ENCODE measurements at places on chromosomes 2 and 18.

- no peak for DNase-seq
These were observed 144.3 kb upstream of the TFPI start for GRCh38 chr2:187698374-187699110.

- peak; percentile 49 for DNase-seq
These were observed 34.8 kb downstream of the C1D start for GRCh38 chr2:68027959-68028358.

- no peak for DNase-seq
These were observed 117.3 kb upstream of the STON1 start for GRCh38 chr2:48412443-48413250.

DNA sequence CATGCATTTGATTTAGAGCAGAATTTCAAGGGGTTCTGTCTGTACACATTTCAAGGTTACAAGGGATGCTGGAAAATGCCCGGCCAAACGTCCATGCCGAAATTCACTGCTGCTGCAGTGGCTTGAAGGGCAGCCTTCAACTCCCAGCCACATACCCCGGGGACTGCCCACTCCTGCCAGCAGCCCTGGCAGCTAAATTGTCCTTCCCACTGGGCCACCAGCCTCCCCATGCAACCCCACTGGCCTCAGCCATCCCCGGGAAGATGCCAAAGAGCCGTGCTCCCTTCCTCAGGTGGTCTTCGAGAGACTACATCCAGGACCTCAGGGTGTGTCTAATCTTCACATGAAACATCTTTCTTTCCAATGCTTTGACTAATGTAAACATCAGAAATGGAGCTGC, 478.7 kb upstream of the MYT1L start:
- no peak for DNase-seq

- DNase-seq = peak; percentile 43
These were observed 207.1 kb downstream of the ZNF521 start for GRCh38 chr18:25144820-25145219.

DNA sequence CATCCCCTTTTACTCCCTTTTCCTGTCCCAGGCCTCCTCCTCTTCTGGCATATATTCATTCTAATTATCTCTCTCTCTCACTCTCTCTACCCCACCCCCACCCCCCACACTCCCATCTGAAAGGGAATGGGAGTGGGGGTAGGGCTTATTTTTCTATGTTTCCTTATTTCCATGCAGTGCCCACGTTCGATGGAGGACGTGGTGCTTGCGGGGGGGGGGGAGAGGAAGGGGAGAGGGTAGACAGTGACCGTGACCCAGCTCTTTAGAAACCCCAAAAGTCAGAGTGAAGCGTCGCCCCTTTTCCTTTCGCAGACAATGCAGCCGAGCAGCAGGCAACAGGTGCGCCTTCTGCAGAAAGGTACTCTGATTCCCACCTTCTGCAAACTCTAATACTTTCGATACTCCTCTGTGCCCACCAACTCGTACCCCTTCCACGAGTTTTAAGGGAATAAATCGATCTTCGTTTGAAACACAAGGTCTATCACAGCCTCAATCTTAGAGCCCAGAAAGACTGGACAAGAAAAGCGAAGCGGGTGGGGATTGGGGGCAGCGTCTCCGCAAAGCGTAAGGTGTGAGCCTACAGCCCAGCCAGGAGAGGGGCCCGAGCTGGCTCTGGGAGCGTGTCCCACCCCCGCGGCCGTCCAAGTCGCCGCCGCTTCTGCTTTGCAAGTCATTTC, 891 bp upstream of the NR4A2 start:
- no peak for DNase-seq

DNA sequence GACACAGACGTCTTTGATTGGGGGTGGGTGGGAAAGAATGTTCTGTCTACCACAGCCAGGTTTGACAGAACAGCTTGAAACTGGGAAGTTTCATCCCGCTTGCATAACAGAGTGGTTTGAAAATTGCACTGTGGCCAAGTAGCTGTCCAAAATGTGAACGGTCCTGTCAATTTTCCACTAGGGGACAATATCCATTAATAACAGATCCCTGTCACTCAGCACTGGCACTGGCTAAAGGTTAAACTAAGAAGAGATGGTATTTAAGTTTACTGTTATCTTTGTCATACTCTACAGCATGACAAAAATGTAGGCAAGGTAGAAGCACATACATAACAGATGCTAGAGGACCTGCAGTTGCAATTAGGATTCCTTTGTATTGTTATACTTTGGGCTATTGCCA, 55.6 kb upstream of the ACMSD start:
- DNase-seq = peak; percentile 61

DNA sequence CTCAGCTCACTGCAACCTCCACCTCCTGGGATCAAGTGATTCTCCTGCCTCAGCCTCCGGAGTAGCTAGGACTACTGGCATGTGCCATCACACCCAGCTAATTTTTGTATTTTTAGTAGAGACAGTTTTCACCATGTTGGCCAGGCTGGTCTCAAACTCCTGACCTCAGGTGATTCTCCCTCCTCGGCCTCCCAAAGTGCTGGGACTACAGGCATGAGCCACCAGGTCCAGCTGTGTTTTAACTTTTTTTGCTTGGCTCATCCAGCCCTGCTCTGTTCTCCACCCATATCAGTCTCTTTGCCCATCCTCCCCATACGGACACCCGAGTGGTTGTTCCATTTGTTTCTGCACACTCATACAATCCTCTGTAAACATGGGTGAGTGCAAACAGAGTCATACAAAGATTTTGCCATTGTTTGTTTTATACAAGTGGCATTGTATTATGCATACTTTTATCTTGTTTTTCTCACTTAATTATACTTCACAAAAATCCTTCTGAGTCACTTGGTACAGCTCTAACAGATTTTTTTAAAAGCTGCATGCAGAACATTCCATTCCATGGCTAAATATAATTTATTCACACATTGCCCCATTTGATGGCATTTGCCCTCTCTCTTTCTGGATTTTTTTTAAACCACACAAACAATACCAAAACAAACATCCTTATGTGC, 5.3 kb downstream of the APOB start:
- DNase-seq = no peak

- peak; percentile 3 for DNase-seq
These were observed 336.4 kb upstream of the FSHR start for GRCh38 chr2:49490710-49491109.

DNA sequence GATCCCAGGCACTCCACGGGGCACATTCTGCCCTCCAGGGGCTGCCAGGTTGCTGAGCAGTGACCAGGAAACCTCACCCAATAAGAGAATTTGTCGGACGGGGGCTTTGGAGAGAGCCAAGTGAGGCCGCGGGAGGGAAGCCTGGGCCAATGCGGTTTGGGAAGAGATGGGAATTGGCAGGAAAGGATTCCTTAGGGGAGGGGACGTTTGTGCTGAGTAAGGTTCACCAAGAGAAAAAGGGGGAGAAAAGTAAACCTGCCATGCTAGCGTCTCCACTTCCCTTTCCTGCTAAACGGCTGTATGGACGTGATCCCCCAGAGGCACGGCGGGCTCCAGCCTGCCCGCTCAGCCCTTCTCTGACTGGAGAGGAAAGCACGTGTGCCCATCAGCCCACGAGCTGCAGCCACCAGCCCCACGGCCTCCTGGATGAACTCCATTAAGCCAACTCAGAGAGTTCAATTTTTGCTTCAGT, 194.4 kb upstream of the ID2 start:
- DNase-seq = no peak

GRCh38 chr2:109125593-109126500, 3.2 kb upstream of the SH3RF3 start:
- peak; percentile 95 for DNase-seq

DNA sequence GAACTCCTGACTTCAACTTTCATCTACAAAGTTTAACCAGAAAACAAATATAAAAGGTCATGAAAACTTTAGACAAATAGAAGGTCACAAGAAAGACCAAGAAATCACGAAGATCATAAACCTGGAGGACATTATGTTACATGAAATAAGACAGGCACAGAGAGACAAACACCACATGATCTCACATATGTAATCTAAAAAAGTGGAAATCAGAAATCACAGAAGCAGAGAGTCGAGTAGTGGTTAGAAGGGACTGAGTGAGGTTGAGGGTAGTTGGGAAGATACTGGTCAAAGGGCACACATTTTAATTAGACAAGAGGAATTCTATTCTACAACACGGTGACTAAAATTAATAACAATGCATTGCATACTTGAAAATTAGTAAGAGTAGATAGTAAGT, 1.4 kb downstream of the GCFC2 start:
- DNase-seq = peak; percentile 15

GRCh38 chr18:44988821-44989587, 308.3 kb downstream of the SETBP1 start:
- no peak for DNase-seq

GRCh38 chr2:64414736-64415435, 39.1 kb upstream of the LGALSL start:
- no peak for DNase-seq

DNA sequence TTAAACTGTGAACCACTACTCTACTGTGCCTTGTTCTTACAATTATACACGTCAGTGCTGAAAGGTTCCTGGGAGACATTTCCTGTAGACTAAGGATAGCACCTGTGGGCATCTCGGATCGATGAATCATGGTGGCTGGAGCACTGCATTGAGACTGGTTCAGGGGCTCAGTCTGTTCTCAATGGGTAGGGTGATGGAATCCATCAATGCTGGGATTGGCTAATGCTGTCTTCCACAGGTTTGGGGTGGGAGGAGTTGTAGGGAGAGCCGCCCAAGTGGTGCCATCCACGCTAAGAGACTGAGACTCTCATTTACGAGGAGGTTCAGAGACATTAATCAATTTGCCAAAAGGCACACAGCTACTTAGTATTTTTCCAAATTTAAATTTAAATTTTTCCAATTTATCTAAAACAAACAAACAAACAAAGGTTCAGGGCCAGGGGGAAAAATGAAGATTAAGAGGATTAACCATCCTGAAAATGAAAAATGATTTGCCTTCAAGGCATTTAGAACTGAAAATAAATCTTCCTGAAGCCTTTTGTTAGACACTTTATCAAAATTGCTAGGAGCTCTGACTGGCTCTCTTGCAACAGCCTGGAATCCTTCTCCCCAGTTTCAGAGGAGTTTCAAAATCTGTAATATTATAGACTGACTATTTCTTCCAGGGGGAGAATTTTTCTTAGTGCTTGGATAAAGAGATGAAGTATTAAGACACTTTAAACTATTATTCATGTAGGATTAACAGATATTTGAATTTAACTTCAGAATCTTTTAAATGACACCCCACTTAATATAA, 359.2 kb downstream of the TGIF1 start:
- DNase-seq = no peak

DNA sequence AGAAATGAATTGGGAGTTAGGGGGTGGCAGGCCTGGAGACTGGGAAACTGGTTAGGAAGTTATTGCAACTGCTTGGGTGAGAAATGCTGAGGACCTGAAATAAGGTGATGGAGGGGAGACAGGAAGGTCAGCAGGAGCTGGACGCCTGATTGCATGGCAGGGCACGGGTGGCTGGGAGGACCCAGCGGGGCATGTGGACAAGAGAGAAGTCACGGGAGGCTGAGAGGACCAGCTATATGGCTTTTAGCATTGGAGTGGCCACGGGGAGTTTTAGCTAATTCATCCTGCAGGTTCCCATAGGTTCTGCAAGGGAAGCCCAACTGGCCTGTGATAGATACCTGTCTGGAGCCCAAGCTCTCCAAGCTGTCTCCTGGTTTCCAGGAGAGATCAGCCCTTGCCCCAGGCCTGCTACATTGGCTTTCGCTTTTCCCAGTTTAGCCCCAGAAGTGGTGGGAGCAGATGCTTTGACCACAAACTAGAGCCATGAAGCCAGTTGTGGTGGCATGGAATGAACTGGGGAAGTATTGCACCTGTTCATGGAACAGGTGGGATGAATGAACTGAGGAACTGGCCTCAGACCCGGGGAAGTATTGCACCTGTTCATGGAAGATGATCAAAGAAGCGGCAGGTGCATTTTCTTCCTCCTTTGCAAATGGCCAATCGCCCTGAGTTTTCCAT, 93.6 kb upstream of the TAF1B start:
- no peak for DNase-seq

- DNase-seq = no peak
These were observed 1.7 kb upstream of the SKOR2 start for GRCh38 chr18:47253101-47253654.

DNA sequence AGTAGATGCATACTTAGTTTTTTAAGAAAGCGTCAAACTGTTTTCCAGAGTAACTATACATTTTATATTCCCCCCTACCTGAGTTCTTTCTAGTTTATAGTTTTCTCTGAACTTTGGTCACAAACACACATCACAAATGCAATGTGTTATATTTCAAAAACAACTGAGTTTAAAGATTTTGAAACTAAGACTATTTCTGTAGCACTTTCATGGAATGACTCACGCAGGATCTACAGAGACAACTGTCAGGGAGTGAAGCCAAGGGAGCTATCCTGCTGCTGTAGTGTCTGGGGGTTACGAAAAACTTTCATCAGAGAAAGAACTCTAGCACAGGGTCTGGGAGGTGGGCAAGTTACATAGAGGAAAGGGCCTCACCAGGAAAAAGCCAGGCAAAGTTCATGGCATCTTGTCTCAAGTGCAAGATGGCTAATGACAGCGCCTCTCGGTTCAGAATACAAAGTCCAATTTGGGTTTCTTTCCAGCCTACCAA, 66.8 kb downstream of the UXS1 start:
- no peak for DNase-seq

DNA sequence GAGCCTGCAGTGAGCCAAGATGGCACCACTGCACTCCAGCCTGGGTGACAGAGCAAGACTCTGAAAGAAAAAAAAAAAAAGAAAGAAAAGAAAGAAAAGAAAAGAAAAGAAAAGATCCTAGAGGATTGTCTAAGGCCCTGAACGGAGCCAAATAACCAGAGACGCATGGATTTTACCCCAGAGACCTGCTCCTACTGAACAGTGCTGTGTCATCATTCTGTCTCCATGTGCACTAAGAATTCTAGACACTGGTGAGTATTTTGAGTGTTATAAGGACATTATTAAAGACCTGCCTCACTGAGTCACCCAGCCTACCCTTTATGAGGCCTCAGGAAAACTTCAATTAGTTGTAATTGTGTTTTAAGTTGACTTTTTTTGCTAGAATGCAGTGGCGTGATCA, 61.9 kb upstream of the RIOK3 start:
- no peak for DNase-seq

- peak; percentile 50 for DNase-seq
These were observed 34.3 kb downstream of the TWIST2 start for GRCh38 chr2:238882082-238882755.

- no peak for DNase-seq
These were observed 64.8 kb upstream of the GALNT5 start for GRCh38 chr2:157192445-157193423.

DNA sequence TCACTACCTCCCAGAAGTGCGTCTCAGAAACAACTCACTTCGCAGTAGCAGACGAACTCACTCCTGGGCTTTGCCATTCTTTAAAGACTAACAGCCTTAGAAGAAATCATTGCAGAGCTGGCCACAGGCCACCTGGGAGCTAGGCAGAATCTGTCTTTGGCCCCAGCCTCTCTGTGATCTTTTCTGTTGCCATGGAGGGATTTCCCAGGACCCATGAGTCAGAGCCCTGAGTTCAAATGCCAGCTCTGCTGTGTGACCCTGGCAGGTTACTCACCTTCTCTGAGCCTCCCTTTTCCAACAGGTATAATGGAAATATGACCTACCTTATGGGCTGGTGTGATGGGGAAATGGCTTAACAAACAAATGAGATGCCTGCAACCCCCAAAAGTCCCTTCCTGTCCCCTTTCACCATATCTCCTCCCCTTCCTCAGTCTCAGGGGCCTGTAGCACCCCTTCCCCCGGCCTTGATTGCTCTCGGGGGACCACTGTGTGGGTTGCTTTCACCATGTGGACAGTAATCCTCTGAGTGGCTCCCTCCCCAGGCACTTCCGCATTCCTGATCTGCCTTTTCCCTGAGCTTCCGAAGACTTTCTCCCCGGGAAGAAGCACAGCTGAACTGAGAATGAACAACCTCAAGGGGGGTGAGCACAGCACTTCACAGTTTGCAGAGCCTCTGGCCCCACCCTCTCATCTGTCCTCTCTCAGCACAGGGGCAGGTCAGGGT, 34.0 kb upstream of the SLC66A3 start:
- DNase-seq = peak; percentile 44
